ENCODE measurements at places on chromosomes 5 and 9.
A peak's percentile ranks its signal among the peaks of the same experiment; 100 is the strongest.

GRCh38 chr5:158635565-158635964 is 464.2 kb downstream of the EBF1 start:
- no peak for DNase-seq

DNA sequence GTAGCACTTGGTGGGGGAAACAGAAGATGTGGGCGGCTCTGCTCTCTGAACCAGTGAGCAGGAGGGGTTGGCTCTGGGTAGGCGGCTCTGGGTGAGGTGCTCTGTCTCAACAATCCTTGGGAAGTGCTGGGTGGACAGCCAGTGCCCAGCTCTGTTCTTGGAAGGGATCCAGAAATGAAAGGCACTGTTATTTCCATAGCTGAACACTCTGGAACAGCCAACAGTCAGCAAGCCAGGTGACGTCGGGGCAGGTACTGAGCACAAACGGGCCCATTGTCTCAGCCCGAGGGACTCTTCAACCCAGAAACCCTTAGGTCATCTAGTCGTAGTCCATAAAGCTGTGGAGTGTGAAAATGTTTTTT is 36.3 kb downstream of the OLFM1 start:
- no peak for DNase-seq

GRCh38 chr5:150848271-150848670 is 1.9 kb downstream of the IRGM start:
- DNase-seq = no peak

DNA sequence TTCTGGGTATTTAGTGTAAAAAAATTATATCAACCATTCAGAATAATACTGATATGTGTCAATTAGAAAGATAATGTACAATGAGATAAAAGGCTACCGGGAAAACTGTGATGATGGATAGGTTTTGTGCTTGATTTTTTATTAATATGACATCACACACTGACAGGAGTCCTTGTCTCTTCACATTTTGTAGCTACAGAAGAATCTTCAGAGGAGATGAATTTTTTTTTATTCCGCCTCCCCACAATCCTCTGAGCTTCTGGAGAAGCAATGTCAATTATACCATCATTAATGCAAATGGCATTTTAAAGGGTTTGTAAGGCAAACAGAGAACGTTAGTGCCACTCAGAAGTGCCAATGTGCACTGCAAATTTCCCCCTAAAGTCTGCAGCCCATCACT is 131.7 kb upstream of the CCNG1 start:
- DNase-seq = no peak

DNA sequence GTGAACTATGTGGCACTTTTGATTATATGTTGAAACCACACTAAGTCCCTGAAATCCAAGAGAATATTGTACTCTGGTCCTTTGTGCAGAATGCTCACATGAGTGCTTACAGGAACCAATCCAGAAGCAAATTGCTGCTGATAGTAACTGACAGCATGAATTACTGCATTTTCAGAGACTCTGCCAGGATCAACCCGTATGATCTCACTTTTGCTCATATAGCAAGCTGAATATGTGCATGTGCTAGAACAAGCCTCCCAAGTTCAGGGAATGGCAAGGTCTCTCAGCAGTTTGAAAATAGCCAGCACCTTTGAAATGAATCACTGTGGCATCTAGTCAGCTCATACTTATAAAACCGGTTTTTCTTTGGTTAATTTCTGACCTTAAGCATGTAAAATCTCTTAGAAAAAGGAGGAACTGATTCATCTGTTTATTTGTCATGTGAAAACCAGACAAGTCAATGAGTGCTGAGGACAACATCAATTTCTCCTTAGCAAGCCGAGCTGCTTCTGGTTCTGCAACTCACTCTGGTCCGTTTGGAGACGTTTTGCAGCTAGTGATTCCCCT is 215.7 kb upstream of the ELL2 start:
- DNase-seq = no peak

DNA sequence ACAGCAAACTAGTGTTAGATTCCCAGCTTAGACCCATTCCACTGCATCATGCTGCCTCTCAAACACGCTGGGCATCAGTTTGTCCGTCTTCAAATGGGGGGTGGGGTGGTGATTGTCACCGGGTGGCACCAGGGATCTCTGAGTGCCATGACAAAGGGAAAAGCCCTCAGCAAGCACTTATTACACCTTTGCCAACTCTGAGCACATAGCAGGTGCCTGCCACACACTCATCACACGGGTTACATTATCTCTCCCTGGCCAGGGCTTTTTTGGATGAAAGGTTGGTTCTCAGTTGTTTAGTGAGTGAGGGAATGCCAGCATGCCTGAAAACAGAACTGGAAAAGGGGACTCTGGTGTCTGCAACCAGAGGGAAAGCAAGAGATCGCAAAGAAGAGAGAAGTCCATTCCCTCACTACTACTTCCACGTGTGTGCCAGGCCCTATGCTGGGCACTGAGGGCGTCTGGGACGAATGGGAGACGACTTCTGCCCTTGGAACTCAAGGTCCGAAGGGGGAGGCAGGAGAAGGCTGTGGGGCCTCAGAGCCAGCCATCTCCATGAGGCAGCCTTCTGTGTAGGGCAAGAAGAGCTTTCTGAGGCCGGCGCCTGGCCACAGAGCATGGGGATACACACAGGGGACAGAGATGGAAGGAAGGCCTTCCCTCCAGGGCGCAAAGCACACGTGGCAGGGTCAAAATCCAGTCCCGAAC is 48.9 kb downstream of the PAX5 start:
- no peak for DNase-seq

GRCh38 chr9:37410969-37411785 is 11.3 kb upstream of the GRHPR start:
- peak; percentile 91 for DNase-seq

GRCh38 chr5:21784487-21784886 is 1068.7 kb downstream of the CDH12 start:
- DNase-seq = no peak

DNA sequence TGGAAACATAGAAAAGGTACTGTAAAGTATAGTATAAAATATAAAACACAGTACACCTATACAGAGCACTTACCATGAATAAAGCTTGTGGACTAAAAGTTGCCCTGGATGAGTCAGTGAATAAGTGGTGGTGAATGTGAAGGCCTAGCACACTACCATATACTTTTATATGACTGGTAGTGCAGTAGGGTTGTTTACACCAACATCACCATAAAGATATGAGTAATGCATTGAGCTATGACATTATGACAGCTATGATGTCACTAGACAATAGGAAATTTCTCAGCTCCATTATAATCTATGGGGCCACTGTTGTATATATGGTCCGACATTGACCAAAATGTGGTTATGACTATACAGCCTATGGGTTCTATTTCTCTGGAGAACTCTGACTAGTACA is 291.8 kb upstream of the ACTBL2 start:
- DNase-seq = no peak

- peak; percentile 65 for DNase-seq
Measured at GRCh38 chr9:27247756-27248155, 49.2 kb downstream of the EQTN start.

All from NAMALWA (cell line).